NCI-H1694 (cell line): ENCODE measurements at places on chromosomes 11 and 22.
A peak's percentile ranks its signal among the peaks of the same experiment; 100 is the strongest.

- DNase-seq: no peak
These were observed 9.5 kb downstream of the LTO1 start for GRCh38 chr11:69665669-69666068.

DNA sequence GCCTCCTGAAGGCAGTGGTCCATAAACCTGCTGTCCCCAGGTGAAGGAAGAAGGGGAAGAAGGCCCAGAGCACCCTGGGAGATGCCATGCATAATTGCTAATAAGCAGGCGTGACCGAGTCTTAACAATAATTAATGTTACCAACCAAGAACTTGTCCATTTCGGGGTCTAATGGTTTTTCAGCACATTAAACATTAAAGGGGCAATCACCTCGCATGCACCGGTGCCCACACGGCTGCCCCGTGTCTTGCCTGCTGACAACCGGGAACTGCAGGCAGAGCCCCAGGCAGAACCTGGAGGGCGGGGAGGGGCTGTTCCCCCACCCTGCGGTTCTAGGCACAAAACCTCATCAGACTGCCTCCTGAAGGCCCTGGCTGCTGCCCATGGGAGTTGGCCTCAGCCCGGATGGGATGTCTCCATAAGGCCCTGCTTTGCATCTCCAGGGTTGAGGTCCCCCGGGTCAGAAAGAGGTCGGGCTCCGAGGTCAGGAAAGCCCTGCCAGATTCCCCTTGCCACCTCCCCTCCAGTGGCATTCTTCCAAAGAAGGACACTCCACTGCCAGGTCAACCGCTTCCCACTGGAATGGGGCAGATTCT is 169.0 kb downstream of the BUD13 start:
- DNase-seq: no peak

- DNase-seq: peak; percentile 70
These were observed 3.0 kb downstream of the NCR3LG1 start for GRCh38 chr11:17354601-17354991.

- no peak for DNase-seq
These were observed 343.5 kb upstream of the B3GAT1 start for GRCh38 chr11:134755535-134755934.

DNA sequence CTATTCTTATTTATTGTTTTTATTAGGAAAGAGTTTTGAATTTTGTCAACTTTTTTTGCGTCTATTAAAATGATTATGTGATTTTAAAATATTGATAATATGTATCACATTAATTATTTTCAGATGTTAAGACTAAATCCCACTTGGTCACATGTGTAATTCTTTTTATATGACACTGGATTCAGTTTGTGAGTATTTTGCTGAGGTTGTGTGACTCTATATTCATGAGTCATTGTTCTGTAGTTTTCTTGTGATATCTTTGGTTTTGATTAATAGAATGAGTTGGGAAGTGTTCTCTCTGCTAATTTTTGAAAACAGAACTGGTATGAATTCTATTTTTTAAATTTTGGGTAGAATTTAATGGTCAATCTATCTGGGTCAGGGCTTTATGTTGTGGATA is 317.9 kb downstream of the ETS1 start:
- no peak for DNase-seq

DNA sequence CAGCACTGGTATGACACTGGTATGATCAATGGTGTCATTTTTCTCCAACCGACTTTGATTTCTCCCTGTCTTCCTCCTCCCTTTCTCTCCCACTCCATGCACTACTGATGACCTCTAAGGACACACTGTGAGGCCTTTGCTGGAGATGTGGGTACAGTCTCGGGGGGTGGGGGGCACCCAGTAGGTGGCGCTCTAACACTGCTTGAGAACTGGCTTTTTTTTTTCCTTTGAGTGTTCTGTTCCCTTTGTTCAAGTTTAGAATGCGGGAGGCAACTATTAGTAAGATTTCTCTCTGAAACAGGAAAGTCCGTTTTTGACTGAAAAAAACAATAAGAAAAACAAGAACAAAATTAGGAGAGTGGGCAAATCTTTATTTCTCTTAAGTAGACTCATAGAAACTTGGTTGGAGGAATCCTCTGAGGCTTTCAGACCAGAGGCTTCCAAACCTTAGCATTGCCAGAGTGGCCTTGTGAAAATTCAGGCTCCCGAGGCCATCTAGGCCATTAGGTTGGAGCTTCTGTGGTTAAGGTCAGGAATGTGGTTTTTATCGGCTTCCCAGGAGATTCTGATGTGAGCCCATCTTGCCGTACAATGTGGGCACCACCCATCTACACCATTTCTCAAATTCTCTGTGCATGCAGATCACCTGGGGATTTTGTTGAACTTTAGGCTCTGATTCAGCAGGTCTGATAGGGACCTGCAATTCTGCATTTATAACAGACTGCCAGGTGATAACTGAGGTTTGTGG is 43.2 kb downstream of the PANX1 start:
- no peak for DNase-seq

GRCh38 chr11:123362941-123363340 is 67.1 kb upstream of the GRAMD1B start:
- no peak for DNase-seq

GRCh38 chr22:28903729-28904128 is 20.4 kb downstream of the ZNRF3 start:
- no peak for DNase-seq
